Activated CD8-positive, alpha-beta T cell treated with anti-CD3 and anti-CD28 coated beads for 36 hours (primary cell): ENCODE measurements at places on chromosomes 11 and 22. TPM values are rescaled to one million over a fixed set of nuclear protein-coding genes. Genes with fewer than 3 reads are reported as not detected.

DNA sequence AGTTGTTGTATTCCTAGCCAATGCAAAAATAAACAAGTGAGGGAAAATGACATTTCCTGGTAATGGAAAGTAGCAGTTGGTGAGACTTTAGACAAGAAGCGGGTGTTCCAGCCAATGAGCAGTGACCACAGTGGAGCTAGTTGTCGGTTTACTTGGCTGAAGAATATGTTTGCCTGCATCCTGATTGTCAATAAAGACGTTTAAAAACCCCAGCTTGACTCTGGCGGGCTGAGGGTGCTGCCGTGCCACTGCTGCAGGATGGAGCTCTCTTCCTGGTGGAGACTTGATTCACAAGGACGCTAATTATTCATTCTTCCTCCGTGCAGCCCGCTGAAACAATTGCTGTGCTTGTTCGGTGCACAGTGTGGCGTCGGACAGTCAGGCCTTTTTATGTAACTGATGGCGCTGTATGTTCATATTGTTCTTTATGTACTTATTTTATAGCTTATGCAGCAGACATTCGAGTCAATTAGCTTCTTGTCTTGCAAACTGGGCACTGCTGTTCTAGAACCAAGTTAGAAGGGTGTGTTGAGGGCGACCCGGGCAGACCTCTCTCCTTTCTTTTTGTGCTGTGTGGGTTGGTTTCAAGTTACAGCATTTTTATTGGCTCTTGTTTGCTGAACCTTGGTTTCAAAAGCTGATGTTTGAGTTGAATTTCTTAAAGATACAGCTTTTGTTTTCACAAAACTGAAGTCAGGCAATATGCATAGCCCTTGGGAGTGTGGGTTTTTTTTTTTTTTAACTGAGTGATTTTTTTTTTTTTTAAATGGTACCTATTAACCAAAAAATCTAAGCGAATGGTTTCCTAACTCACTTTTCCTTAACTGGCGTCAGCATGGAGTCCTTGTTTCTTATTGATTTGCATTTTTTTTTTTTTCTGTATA lies 153.9 kb downstream of the TEAD1 start:
- H3K27ac ChIP-seq = no peak overlapping the region
- peaks cover 53% of the 10 kb centered on the region for H3K27me3 ChIP-seq
- no peak for DNase-seq
- no peaks in the 10 kb centered on the region for H3K36me3 ChIP-seq
- H3K4me1 ChIP-seq = peaks cover 8% of the 10 kb centered on the region
- H3K4me3 ChIP-seq = peak overlapping the region; percentile 20

GRCh38 chr11:102552447-102553194 lies 22.1 kb upstream of the MMP7 start:
- H3K4me3 ChIP-seq = no peak overlapping the region
- H3K4me1 ChIP-seq = no peaks in the 10 kb centered on the region
- H3K27ac ChIP-seq = no peak overlapping the region
- H3K27me3 ChIP-seq = no peaks in the 10 kb centered on the region
- no peak for DNase-seq

DNA sequence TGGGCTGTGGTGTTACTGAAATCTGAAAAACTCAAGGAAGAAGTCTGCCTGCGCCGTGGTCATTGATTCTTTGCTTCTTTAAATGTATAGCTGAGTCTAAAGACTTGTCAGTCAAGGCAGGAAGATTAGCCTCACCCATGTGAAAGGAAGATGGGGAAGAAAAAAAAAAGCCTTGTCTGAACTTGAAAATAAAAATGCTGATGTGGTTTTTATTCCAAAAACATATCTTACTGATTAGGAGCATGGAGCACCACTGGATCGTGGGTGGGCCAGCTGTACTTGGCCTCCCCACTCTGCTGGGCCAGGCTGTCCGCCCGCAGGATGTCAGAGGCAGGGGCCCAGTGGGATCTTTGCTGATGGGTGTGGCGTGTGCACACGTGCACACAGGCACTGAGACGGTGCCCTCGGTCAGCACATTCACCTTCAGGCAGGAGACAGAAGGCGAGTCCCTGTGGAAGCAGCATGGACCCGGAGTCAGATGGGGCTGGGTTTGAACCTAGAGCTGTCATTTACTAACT lies 111.9 kb downstream of the WNT7B start:
- no peak overlapping the region for H3K27ac ChIP-seq
- peaks cover 2% of the 10 kb centered on the region for H3K36me3 ChIP-seq
- no peak overlapping the region for H3K4me3 ChIP-seq
- DNase-seq = no peak
- H3K27me3 ChIP-seq = peaks cover 39% of the 10 kb centered on the region
- peaks cover 7% of the 10 kb centered on the region for H3K4me1 ChIP-seq

GRCh38 chr11:117717485-117718314 lies 79.3 kb downstream of the DSCAML1 start:
- H3K27ac ChIP-seq = no peak overlapping the region
- H3K4me3 ChIP-seq = no peak overlapping the region
- DNase-seq = no peak
- no peaks in the 10 kb centered on the region for H3K36me3 ChIP-seq

- no peaks in the 10 kb centered on the region for H3K27me3 ChIP-seq
- no peak overlapping the region for H3K27ac ChIP-seq
- H3K4me3 ChIP-seq = no peak overlapping the region
- no peaks in the 10 kb centered on the region for H3K36me3 ChIP-seq
- no peaks in the 10 kb centered on the region for H3K4me1 ChIP-seq
Observed at GRCh38 chr11:40134820-40135570, 1324.5 kb downstream of the LRRC4C start.

DNA sequence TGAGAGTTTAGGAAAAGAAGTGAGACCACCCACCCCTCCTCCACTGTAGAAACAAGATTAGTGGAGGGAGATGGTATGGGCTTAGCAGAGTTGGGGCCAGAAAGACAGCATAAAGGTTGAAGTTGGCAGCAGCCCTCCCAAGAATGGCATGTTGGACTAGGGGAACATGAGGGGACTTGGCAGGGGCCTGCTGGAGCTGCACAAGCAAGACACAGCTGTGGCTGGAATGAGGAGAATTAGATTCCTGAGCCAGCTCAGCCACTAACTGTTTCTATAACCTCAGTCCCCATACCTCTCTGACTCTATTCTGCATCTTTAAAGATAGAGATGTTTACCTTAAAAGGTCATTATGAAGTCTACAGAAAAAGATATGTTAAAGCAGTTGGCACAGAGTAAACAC lies 13.2 kb downstream of the MAP6 start:
- DNase-seq = no peak
- H3K36me3 ChIP-seq = no peaks in the 10 kb centered on the region
- H3K27ac ChIP-seq = no peak overlapping the region
- no peak overlapping the region for H3K4me3 ChIP-seq
- H3K27me3 ChIP-seq = peaks cover 22% of the 10 kb centered on the region

DNA sequence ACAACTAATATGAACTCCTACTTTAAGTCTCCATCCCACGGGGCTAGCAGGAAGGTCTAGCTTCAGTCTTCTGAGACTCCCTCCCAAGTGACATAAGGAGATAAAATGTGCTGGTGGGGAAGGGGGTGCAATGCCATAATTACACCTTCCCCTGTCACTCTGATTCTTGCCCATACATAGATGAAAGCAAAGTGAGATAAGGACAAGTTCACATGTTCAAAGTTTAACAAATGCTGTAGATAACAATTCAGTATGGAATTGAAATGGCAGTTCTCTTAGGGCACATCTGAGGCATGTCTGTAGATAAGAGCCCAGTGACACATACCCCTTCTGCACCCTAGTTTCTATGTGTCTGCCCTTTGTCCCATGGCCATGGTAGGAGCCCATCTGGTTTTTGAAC lies 38.2 kb upstream of the PANX1 start:
- peaks cover 19% of the 10 kb centered on the region for H3K27me3 ChIP-seq
- H3K36me3 ChIP-seq = no peaks in the 10 kb centered on the region
- H3K4me1 ChIP-seq = no peaks in the 10 kb centered on the region

DNA sequence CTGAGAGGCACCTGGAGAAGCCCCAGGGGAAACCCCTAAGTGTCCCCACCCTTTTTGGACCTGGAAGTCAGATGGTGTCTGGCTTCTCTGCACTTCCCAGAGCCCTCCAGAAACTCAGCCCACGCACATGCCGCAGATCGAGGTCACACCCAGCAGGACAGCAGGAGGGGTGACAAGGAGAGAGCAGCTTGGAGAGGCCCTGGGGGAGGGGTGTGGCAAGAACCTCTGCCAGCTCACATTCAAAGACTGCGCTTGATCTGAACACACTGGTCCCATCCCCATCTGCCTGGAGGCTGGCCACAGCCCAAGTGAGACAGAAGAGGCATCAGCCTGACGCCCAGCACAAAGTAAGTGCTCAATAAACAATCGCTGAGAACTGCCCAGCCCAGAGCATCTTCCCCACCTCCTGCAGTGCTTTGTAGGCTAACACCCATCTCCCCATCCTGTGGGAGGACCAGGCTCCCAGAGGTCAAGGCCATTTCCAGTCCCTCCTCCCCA lies 21.4 kb downstream of the TMPRSS6 start:
- peak overlapping the region; percentile 61 for H3K4me3 ChIP-seq
- peaks cover 27% of the 10 kb centered on the region for H3K4me1 ChIP-seq
- no peaks in the 10 kb centered on the region for H3K36me3 ChIP-seq
- peak overlapping the region; percentile 67 for H3K27ac ChIP-seq

DNA sequence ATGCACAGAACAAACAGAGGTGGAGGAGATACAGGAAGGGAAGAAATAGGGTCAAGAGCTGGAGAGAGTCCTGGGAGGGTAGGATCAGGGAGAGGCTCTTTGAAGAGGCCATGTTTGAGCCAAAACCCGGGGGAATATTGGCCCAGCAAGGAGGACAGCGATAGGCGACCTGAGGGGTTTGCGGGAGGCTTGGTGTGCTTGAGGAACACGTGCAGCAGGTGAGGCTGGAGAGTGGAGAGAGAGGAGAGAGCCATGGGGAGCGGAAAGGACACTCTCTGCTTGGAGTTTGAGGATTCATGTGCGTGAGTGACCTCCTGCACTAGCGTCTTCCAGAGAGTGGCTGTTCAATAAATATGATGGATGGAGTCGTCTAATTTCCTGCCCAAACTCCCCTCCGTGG lies 4.7 kb upstream of the B3GAT1 start:
- H3K27ac ChIP-seq = no peak overlapping the region
- H3K27me3 ChIP-seq = peaks cover 34% of the 10 kb centered on the region
- H3K4me1 ChIP-seq = peaks cover 4% of the 10 kb centered on the region
- H3K4me3 ChIP-seq = no peak overlapping the region
- no peaks in the 10 kb centered on the region for H3K36me3 ChIP-seq
- DNase-seq = no peak

DNA sequence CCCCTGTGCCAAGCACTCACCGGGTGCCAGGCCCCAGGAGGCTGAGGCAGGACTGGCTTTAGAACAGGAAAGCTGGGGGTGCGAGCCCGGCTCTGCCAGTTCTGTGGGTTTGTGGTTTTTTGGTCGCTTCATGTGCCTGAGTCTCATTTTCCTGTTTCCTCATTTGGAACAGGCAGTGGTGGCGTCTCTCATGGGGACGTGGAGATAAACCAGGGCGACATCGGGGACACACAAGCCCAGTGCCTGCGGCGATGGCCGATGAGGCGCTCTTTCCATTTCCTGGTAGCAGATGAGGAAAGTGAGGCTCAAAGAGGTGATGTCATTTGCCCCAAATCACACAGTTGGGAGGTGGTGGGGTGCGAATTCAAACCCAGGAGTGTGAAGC lies 20.8 kb upstream of the CHKA start:
- H3K36me3 ChIP-seq = no peaks in the 10 kb centered on the region
- H3K4me3 ChIP-seq = peak overlapping the region; percentile 27
- no peaks in the 10 kb centered on the region for H3K27me3 ChIP-seq
- peak overlapping the region; percentile 83 for H3K27ac ChIP-seq
- peaks cover 13% of the 10 kb centered on the region for H3K4me1 ChIP-seq

DNA sequence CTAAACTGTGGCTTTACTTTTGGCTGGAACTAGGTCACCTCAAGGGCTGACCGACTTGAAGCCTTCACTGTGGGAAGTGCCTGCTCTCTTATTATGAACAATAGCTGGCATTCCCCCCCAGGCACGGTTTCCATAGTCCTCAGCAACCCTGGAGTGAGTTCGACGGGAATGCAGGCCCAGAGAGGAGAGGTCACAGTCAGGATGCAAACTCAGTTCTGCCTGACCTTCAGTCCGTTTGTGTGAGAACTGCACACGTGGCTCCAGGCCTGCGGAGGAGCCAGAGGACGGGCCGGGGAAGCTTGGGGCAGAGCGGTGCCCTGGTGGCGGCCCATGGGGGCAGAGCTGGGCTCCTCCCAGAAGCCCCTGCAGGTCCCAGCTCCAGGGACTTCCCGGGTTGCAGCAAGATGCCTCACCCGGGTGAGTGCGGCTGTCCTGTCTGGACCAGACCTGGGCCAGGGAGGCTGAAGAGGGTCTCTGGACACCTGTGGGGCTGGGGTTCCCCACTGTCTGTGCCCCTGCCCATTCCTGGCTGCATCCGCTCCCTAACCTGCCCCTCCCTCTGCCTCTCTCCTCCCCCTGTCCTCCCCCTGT lies 17.2 kb downstream of the SLC25A18 start:
- no peaks in the 10 kb centered on the region for H3K36me3 ChIP-seq
- no peak overlapping the region for H3K27ac ChIP-seq
- H3K27me3 ChIP-seq = no peaks in the 10 kb centered on the region
- H3K4me3 ChIP-seq = no peak overlapping the region
- H3K4me1 ChIP-seq = no peaks in the 10 kb centered on the region

DNA sequence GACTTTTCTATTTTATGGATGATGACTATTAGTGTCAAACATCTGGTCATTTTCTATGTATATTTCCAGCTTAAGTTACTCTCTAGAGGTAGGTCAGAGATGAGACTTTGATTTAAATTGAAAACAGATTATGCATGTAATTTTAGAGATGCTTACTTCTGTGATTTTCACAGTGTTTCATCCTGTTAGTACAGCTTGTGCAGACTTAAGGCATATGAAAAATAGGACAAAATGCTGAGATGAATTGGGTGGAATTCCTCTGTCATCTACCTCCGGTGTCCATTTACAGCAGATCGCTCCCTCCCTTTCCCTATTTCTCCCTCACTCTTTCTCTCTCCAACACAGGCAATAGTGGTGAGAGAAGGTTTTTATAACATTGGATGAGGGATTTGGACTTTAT lies 14.1 kb downstream of the JAM3 start:
- DNase-seq = no peak
- no peaks in the 10 kb centered on the region for H3K4me1 ChIP-seq
- peaks cover 18% of the 10 kb centered on the region for H3K36me3 ChIP-seq
- no peak overlapping the region for H3K4me3 ChIP-seq

DNA sequence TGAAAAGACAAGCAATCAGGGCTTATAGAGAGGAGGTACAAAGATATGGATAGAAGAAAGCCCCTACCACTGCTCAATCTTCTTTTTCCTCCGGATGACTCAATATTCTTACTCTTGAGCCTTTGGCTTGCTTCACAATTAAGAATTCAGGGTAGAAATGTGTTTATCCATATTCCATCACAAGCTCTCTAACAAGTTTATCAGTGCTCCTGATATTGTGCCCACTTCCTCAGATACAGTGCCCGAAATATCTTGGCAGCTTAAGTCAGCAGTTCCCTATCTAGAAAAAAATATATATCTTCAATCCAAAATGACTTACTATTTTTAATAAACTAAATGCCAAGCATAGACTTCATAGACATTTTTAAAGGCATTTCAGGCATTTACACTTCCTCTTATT lies 255.1 kb upstream of the FAT3 start:
- no peak overlapping the region for H3K4me3 ChIP-seq
- H3K27ac ChIP-seq = no peak overlapping the region
- H3K27me3 ChIP-seq = no peaks in the 10 kb centered on the region

PLEKHA7 gene
- total RNA-seq = 6.0 TPM

HPX gene
- total RNA-seq = not detected

MOGAT2 gene
- not detected for total RNA-seq

TLCD5 gene
- 0.36 TPM for total RNA-seq

RAB39A gene
- not detected for total RNA-seq

CCDC87 gene
- 0.27 TPM for total RNA-seq

PCNX3 gene
- 34.3 TPM for total RNA-seq

TMEM258 gene
- total RNA-seq = 162 TPM

RASSF10 gene
- total RNA-seq = not detected

OR52N4 gene
- 1.1 TPM for total RNA-seq

HTR3B gene
- not detected for total RNA-seq

TMPRSS5 gene
- 0.85 TPM for total RNA-seq

MAPK12 gene
- 7.9 TPM for total RNA-seq
